ENCODE measurements at places on chromosomes 3 and 15.

GRCh38 chr3:116314476-116314875 lies 130.8 kb downstream of the LSAMP start:
- no peak for DNase-seq

GRCh38 chr3:187610981-187611511 lies 59.1 kb downstream of the SST start:
- no peak for DNase-seq

DNA sequence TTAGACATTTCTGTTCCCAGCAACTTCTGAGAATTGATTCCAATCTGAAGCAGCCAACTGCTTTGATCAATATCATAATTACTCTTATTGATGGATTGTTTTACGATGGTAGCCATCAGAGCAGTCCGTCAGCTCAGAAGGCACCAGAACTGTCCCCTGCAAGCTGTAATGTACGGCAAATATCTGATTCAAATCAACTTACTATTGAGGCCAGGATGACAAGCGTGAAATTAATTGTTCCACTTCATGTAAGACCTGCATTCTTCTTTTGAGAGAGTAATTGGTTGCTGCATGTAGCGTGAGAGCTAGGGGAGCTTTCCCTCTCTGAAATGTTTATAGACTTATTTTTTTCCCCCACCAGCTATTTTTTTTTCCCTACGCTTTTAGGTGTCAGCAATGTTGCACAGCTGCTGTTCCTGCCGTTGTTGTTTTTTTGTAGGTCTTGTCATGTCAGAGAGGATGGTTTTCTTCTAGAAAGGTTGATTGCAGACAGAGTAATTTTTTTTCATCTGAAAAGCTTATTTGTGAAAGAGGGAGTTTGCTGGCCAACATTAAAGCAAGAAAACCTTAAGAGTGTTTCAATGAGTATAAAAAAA lies 134.9 kb downstream of the CACNA2D3 start:
- DNase-seq = no peak

- no peak for DNase-seq
Observed at GRCh38 chr3:14799146-14799545, 19.6 kb upstream of the FGD5 start.

DNA sequence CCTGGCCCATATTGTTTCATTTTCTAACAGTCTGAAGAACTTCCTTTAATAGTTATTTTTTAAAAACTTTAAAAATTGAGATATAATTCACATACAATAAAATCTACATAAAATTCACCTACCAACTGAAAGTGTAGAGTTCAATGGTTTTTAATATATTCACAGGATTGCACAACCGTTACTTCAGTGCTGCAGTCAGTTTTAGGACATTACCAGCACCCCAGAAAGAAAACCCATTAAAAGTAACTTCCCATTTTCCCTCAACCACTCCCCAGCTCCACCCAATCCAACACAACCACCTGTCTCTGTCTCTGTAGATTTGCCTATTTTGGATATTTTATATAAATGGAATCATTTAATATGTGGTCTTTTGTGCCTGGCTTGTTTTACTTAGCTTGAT lies 29.6 kb downstream of the MGA start:
- no peak for DNase-seq

DNA sequence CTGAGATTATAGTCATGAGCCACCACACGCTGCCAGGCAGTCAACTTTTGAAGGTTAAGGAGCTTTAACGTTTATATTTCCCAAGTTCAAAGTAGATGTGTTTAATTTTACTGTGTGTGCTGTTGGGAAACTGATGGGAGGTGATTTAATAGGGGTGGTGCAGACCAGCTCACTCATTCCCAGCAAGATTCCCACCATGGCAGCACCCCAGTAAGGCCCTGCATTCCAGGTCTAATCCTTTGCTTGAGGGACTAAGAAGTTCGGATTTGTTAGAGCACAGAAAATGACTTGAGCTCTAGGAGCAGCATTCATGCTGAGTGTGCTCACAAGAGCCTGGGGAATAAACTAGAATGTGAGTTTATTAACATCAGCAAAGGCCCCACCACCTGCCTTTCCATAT lies 25.2 kb downstream of the TSEN2 start:
- no peak for DNase-seq

GRCh38 chr15:78012643-78013077 lies 64.9 kb downstream of the TBC1D2B start:
- DNase-seq = no peak

DNA sequence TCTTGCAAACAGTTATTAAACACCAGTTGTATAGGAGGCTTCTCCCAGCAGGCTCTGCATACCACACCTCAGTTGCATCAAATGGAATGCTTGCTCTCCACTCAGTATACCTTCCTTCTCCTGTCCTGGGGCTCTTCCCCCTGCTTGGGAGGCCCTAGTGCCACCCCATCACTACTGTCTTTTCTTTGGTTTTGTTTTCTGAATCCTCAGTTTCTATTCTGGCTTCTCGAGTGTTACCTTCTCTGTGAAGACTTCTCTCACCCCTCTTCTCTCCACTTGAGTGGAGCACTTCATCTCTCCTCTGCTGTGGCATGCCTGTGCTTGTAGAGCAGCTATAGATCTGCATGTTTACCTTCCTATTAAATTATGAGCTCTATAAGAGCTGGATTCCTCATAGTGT lies 75.7 kb upstream of the TPRG1 start:
- DNase-seq = no peak

DNA sequence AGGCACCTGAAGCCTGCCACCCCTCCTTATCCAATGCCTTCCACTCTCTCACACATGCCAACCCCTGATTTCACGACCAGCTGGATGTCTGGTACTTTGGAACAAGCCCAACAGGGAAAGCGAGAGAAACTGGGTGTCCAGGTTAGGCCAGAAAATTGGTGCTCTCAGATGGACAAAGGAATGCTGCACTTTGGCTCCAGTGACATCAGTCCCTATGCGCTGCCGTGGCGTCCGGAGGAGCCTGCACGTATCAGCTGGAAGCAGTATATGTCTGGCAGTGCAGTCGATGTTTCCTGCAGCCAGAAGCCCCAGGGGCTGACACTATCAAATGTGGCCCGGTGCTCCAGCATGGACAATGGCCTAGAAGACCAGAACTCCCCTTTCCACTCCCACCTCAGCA lies 45.2 kb downstream of the CDAN1 start:
- no peak for DNase-seq

DNA sequence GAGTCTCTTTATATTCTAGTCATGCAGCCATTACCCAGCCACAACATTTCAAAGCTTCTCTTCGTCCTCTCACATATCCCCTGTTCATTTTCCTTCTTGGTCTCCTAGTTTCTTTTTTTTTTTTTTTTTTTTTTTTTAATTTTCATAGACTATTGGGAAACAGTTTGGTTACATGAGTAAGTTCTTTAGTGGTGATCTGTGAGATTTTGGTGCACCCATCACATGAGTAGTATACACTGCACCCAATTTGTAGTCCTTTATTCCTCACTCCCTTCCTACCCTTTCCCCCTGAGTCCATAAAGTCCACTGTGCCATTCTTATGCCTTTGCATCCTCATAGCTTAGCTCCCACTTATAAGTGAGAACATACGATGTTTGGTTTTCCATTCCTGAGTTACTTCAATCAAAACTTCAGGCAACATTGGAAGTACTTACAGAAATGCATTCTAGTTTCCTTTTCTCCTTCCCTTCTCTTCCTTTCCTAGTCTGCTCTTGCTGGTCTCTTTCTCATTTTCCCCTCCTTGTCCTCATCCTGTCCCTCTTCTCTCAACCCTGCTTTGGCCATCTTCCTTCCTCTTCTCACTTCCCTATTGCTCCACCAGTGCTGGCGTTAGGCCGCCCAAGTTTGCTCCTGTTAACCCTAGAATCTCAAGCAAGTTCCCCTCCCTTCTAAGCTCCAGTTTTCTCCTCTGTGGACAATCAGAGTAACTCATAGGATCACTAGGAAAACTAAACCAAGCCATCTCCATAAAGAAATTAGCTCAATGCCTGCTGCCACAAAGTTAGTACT lies 4.8 kb downstream of the ATP8B4 start:
- DNase-seq = no peak

DNA sequence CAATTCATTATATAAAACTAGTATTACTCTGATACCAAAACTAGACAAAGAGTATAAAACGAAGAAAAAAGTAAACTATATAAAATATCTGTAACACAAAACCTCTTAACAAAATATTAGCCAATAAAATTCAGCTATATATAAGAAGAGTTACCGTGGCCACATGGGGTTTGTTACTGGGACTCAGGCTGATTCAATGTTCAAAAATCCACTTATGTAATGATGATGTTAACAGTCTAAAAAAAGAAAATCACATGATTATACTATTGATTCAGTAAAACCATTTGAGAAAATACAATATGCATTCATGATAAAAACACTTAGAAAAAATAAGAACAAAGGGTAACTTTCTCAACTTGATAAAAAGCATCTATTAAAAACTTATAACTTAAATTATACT lies 18.3 kb downstream of the P2RY1 start:
- no peak for DNase-seq

GRCh38 chr3:152554980-152555379 lies 280.0 kb upstream of the P2RY1 start:
- DNase-seq = no peak

- no peak for DNase-seq
Observed at GRCh38 chr15:22951031-22951380, 29.2 kb downstream of the CYFIP1 start.

GRCh38 chr15:29334544-29334943 lies 64.9 kb upstream of the NSMCE3 start:
- no peak for DNase-seq

DNA sequence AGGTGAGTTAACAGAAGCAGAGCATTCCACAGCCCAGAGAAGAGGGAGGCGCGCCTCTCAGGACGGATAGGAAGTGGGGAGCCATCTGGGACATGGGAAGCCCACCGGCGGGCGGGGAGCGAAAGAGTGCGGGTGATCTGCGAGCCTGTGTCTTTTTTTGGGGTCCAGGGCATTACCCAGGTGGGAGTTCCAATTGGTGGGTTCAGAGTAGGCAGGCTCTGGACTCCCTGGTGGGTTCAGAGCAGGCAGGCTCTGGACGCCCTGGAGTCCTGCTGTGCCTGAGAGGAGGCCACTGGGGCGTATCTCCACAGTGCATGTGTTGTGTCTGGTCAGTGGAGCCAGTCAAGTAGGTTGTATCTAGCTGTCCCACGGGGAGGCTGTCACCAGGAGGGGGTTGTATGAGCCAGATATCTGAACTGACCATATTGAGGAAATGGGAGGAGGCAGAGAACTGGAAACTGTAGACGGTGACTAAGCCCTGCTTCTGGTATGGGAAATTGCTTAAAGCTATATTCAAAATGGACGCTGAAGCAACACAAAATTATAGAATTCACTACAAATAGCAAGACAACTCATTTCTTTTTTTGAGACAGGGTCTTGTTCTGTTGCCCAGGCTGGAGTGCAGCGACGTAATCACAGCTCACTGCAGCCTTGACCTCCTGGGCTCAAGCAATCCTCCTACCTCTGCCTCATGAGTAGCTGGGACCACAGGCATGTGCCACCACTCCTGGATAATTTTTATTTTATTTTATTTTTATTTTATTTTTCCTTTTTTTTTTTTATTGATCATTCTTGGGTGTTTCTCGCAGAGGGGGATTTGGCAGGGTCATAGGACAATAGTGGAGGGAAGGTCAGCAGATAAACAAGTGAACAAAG lies 34.5 kb upstream of the CHST2 start:
- DNase-seq = no peak

DNA sequence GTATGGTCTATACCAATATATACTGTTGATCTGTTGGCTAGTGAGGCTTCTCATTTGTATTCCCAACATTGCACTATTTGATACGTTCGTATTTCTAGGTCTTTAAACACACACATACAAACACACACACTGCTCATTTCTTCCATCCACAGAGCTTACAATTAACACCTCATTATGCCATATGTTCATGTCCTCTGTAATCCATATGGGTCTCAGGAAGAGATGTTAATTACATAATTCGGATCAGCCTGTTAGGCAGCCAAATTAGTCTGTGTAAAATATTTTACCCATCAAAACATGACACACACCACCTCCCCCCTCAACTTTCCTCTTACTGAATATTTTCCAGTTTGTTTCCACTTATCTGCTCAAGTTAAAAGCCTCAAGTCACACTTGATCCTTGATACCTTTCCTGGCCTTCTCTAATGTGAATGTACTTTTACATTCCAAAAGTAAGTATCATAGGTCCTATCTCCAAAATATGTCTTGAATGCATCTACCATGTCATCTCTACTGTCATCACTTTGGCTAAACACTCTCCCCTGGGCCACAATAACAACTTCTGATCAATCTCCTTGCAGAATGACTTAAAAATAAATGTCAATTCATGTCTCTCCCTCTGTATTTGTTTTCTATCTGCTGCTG lies 28.2 kb downstream of the EOGT start:
- DNase-seq = no peak
